HFFc6 (cell line): ENCODE measurements at places on chromosomes 5 and 9.

DNA sequence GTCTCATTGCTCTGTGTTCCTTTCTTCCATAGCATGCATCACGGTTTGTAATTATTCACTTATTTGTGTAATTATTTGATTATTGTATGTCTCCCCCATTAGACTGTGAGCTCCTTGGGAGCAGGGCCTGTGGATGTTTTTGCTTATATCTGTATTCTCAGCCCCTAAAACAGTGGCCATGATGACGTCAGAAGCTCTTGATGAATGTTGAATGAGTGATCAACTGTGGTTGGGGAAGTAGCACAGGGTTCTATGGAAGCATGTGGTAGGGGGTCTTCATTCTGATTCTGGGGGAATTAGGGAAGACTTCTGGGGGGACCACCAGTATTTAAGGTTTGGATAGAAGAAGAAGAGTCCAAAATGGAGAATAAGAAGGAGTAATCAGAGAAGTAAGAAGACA lies 6.0 kb downstream of the DNAI1 start:
- no peak for DNase-seq

DNA sequence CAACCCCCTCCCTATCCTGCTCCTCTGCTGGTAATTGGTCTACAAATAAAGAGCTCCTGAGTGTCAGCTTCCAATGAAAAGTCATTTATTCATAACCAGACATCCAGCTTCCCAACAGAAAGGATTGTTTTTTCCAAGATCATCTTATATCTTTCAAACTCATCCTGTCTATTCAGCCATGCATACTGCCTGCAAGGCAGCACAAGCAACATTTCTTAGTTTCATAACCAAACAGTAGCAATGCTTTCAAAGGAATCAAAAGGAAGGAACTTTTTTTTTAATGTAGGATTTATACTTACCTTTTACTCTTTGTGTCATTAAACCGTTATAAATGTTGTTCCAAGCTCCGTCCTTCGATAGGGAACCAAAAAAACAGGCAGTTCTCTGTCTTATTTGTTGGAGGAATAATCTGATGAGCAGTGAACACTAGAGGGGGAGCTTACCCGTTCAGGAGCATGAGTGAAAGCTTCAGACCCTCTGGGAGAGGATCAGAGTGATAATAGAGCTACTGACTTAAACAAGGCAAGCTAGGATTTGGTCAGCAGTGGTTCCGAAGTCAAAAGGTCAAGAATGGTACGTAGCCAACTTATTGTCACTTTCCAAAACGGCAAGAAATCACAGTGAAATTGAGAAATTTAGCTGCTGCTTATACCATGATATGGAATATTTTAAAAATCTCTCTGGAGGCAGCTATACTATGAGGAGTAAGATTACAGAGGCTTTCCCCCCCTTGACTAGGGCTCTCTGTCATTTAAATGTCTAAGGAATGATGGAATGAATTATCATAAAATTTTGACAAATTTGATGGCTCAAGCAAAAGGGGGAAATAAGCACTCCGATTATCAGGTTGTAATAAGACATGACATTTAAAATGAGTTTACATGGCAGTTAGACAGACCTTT lies 892.9 kb downstream of the NR2F1-AS1 start:
- peak; percentile 15 for DNase-seq

GRCh38 chr5:149887622-149888183 lies 56.9 kb downstream of the PDE6A start:
- peak; percentile 55 for DNase-seq

DNA sequence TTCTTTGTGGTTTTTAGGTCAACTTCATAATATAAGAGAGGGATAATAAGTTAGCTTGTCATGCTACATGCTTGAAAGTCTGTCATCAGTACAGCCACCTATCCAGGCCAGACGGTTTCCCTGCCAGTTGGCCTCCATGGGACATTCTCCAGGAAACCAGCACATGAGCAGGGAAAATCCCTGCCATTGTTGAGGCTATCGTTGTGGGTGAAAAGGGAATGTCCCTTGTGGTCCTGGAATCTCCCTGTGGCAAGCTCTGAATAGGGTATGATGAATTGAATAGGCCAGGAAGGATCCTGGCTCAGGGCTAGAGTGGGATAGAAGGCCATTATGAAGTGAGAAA lies 12.3 kb downstream of the F2RL1 start:
- peak; percentile 72 for DNase-seq

DNA sequence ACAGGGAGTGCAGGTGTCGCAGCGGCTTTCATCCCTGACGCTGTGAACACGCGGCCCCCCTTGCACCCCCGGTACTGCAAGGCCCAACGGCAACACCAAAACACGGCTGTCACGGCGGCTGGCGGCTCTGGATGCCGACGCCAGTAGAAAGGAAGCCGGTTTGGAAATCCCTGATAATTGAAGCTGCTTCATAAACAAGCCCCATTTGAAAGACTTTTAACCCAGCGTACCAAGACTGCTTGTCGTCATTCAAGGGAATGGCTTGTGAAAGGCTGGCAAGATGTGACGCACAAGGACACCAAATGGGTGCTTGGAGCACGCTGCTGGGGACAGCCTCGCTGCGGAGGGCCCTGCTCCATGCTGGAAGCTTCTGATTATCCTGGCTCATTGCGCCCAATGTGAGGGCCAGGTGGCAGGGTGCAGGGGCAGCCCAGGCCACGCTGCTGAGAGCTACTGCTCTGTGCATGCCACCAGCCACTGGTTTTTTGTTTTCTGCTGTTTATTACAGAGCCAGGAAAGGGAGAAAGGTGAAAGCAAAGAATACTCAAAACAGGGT lies 63.1 kb downstream of the GTF3C4 start:
- DNase-seq: no peak

GRCh38 chr9:72932619-72933018 lies 20.2 kb downstream of the ALDH1A1 start:
- DNase-seq: peak; percentile 44
